Activated CD4-positive, alpha-beta T cell treated with anti-CD3 and anti-CD28 coated beads, Interleukin-10, Interleukin-2, amounts not matched to agents 100 ng/mL and 50 ng/mL, durations not matched to agents 16 hours and 8 hours (primary cell): ENCODE measurements at places on chromosomes 11 and 22.

GRCh38 chr22:17229991-17230630 lies 10.9 kb upstream of the ADA2 start:
- no peak for DNase-seq

GRCh38 chr11:8800520-8801110 lies 110.4 kb upstream of the AKIP1 start:
- no peak for DNase-seq

DNA sequence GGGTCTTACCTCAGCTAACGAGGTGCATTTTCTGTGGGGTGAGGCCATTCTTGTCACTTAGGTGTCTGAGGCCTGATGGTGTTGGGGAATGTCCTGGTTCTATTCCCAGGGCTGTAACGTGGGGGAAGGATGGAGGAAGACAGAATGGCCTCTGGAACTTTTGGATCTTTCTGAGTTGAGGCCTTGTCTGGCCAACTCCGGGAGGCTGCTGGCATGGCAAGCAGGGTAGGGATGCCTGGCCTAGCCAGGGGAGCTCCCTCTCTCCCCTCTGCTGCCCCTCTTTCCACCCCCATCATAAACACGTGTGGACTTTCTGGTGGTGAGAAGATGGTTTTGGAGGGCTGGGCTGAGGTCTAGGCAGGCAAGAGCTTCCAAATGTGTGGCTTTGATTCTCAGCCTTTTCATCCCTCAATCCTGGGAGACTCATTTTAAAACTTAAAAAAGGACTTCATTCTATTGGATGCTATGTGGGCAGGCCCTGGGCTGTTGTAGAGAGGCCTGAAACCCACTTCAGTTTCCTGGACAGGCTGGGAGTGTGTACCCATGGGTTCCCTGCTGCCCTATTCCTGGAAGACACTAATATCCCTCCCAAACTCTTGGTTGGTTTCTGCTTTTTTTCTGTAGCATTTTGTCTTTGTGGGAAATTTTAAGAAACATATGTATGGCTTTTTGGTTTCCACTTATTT lies 30.9 kb downstream of the ZBTB16 start:
- no peak for DNase-seq

- DNase-seq, result no peak
Measured at GRCh38 chr11:126525216-126525615, 169.7 kb downstream of the ST3GAL4 start.

- DNase-seq, result no peak
Measured at GRCh38 chr11:74123008-74123448, 47.8 kb downstream of the C2CD3 start.

DNA sequence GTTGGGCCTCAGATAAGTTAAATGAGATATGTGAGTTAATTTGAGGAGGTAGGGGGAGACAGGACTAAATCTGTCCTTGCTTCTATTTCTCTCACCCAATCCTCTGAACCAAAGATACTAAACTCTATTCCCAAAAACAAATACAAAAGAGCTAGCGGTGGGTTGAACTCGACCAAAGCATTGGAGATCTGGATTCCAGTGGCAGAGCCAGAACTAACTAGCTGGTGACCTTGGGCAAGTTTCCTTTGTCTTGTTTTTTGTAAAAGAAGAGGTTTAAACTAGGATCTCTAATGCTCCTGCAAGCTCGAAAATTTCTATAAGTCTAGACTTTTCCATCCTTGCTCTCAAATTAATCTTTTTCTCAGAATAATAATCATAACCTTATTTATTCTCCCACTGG lies 1.5 kb downstream of the ME3 start:
- no peak for DNase-seq

- DNase-seq, result no peak
Measured at GRCh38 chr11:64292460-64293254, 1.6 kb downstream of the KCNK4 start.

DNA sequence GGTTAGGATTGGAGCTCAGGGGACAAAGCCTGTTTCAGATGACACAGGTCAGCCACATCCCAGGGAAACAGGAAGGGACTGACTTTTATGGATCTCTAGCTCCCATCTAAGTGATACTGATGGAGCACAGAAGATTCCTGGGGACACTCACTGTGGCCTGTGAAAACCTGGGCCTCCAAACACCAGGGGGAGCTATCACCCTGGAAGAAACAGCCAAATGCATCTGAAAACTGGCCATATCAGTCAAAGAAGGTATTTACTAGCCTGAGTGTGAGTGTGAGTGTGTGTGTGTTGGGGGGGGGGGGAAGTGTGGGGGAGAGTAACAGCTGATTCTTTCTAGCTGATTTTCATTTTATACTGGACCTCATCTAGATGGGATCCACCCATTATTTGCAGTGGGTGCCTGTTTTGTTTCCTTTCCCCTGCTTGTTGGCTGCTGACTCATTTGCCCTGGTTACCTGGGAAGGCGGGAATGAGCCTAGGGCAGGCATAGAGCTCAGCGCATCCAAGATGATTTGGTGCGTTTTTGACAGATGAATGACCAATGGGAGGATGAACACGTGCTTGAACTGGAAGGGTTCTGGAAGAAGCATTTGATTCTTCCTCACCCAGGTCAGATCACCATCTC lies 284.0 kb downstream of the KIRREL3 start:
- DNase-seq, result peak; percentile 55

GRCh38 chr11:121889186-121889585 lies 226.8 kb downstream of the BLID start:
- DNase-seq, result no peak

- no peak for DNase-seq
Measured at GRCh38 chr11:9831122-9831521, 167.2 kb downstream of the SWAP70 start.

DNA sequence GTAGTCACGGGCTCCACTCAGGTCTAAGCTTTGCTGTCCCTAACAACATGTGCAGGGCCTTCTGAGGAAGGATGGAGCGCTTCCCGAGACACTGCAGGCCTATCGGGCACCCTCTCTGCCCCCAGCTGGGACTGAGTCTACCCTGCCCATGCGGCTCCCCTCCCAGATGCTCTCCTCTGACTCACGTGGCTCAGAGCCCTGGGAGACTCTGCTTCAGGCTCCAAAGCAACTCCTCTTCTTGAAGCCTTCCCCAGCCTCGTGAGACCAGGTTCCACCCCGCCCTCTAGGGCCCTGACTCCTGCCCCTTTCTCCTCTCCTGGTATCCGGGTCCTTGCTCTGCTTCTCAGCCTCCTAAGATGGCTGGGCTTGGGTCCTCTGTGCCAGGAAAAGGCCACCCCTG lies 28.4 kb upstream of the ARFGAP3 start:
- no peak for DNase-seq

DNA sequence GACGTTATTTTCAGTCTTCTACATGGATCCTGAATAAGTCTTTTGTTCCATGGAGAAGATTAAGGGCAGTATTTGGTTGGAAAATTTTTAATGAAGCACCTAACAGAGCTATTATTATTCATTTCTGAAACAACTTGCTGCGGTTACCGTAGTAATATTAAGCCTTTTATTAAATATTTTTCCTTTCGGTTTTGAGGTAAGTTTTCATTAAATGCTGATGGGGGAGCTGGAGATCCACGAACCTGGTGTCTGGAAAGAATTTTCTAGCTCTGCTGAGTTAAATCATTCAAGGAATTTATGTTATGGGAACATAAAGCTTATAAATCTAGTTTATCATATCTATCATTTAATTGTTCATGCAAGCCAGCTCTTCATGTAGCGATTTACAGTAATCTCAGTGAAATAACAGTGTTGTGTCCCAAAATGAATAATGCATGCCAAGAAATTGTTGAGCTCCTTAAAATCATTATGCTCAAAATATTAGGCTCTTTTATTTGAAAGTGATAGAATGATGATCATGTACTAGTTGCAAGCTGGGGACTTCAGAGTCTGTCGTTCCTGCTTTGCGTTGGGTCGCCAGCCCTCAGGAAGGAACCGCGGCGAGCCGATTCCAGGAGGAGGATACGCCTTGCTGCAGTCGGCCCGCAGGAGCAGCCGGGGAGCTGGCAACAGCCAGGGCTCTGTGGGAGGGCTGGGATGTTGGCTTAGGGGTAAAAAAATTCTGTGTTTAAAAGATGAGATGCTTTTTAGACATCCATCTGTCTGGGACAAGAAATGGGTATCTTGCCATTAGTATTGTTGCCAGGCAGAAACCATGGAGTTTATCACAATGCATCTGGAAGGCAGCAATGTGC lies 83.1 kb downstream of the TBC1D22A start:
- no peak for DNase-seq

GRCh38 chr11:69058511-69059270 lies 10.0 kb downstream of the TPCN2 start:
- no peak for DNase-seq

DNA sequence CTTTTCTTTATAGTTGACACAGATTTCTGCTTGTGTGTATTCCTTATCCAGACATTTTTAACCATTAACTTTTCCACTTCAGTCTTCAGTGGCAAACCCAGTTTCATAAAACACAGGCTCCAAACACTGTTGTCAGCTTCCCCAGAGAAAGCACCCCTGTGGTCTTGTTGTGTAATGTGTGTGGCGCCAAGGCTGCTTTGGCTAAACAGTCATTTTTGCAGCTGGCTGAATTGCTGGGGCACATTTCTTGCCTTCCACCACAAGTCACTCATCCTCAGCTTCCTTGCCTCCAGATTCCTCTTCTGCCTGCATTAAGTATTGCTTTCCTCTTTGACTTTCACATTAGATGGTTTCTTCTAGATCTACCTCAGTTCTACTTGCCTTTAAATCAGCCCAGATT lies 40.5 kb downstream of the ARHGAP1 start:
- no peak for DNase-seq

- DNase-seq, result no peak
Measured at GRCh38 chr11:64313491-64314145, 3.7 kb downstream of the TRMT112 start.

DNA sequence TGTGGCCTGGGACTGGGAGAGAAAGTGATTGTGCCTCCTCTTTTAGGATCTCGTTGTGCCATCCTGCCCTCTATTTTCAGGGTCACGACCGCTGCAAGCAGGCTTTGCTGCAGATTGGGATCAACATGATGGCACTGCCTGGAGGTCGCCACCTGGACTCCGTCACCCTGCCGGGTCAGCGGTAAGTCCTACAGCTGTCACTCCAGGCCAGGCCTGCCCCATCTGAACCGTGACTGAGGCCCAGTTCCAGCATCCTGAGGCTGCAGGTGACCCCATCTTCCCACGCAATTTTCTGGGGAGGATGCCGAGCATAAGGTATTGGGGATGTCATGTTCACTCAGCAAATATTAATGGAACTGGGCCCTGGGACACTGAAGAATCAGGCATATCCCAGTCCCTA lies 34.3 kb downstream of the INSC start:
- no peak for DNase-seq

DNA sequence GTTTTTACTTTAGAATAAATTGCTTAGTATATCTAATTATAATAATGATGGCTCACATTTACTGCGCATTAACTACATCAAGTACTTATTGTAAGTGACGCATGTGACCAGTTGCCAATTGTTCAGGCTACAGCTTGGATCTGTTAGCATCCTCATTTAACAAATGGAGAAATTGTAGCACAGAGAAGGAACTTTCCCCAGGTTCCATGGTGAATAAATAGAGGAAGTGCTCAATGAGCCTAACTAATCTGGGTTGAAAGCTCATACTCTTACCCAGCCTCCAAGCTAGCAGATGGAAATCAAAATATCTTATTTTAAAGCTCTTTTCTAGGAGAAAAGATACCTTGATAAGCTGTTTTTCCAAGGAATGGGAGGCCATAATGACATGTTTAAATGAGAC lies 19.8 kb downstream of the MMP27 start:
- no peak for DNase-seq

DNA sequence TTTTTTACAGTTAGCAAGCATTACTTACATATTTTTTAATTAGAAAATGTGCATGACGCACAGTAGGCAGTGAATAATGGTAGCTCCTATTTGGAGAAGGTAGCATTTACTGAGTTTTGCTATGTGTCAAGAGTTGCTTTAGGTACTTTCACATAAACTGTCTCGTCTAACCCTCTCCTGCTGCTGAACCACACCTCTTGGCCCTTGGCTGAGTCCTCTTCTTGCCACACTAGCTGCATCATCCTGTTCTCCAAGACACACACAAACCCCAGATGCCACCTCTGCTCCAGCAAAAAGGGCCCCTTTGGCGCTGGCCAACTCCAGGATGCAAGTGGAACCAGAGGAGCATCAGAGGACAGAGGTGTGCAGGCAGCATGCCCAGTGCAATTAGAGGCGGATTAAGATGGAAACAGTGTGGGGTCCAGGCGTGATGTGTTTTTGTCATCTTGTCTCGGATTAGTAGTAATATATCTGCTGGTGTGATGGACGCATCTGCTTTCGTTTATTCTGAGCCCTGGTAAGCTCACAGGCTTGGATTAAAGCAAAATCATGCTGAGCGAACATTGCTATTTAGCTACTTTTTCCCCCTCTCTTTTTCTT lies 367.0 kb upstream of the CADM1 start:
- no peak for DNase-seq

GRCh38 chr11:125069008-125069407 lies 5.9 kb downstream of the SLC37A2 start:
- no peak for DNase-seq

DNA sequence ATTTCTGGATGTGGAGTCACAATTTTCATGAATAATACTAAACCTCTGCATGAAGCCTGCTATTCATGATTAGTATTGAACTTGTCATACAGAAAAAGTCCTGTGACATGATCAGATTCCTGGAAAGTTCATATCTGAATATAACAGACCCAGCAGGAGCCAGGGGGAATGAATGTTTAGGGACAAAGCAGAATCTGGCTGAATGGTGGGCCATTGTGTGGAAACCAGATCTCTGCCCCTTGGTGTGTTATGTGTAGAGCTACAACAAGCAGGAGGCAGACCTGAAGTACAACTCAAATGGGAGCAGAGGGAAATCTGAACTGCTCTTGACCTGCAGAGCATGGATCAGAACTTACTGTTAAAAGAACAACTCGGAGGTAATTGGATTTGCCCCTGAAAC lies 30.3 kb downstream of the KREMEN1 start:
- DNase-seq, result no peak
